NCI-H82 (cell line): ENCODE measurements at places on chromosomes 3 and 15.

DNA sequence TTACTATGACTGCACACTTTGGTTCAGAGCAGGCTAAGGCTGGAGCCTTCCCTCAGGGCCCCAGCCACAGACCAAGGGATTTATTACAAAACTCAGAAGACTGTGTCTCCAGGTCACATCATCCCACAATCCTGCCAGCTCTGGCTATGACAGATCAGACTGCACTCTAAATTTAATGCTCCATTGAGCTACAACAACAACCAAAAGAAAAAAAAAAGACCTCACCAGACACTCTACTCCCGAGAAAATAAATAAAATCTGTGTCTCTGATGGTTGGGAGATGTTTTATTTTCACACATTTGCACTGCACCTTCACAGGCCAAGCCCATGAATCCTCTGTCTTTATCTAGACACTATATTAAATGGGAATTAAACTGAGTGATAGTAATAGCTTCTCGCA lies 50.8 kb upstream of the CTNNB1 start:
- no peak for DNase-seq

DNA sequence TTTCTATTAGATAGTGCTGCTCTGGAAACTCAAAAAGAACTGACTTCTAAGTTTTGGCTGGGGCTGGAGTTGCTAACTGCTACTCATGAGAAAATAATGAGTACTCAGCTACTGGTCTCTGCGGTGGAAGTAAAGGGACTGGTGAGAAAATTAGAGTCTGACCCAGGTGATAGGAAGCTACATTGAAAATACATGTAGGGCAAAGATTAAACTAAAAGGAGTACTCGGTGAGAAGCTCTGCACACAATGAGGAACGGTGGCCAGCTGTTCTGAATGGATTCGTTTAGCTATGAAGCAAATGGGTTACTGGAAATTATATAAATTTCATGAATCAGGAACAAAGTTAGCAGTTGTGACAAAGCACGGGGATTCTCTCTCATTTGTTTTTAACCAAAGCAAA lies 512.9 kb upstream of the SGO1 start:
- no peak for DNase-seq

- no peak for DNase-seq
Observed at GRCh38 chr15:75350601-75351361, 3.9 kb downstream of the NEIL1 start.

- no peak for DNase-seq
Observed at GRCh38 chr3:82259994-82260393, 498.5 kb upstream of the GBE1 start.

DNA sequence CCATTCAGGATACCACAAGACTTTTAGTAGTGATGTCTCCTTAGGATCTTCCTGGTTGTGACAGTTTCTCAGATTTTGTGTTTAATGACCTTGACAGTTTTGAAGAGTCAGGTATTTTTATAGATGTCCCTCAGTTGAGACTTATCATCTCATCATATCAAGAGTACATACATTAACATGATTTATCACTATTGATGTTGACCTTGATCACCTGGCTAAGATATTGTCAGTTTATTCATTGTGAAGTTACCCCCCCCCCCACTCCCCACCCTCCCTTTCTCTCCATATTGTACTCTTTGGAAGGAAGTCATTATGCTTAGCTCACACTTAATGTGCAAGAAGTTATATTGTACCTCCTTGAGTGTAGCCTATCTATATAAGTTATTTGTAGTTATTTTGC lies 42.9 kb downstream of the MGA start:
- DNase-seq: no peak

DNA sequence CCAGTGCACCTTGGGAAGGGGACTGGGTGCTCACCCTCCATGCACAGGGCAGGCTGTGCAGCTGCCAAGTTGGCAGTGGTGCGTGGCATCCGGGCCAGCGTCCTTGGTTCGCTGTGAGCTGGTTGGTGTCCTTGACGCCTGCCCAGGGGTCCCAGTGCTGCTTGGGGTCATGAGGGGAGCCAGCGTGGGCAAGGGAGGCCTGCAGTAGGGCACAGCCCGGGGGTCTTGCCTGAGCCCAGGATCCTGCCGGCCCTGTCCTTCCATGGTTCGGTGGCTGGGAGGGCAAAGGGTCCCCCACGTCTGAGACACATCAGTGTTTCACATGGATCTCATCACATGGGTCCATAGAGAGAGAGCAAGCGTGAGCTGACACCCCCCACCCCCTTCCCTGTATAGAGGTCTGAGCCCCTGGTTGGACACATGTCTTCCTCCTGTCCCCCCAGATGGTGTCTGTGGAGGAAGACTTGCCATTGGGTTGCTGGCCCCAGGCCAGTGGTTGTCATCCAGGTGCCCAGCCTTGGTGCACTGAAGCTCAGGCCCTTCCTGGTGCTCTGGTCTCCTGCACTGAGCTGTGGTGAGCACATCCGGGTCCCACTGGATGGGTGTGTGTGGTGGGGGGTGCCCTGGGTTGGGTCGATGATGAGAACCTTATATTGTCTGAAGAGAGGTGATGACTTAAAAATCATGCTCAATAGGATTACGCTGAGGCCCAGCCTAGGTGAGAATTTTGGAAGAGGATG lies 232.3 kb downstream of the SNRPN start:
- DNase-seq: no peak

- DNase-seq: peak; percentile 93
Observed at GRCh38 chr3:192313605-192314004, 413.7 kb downstream of the FGF12 start.

GRCh38 chr3:124780356-124780755 lies 50.1 kb downstream of the UMPS start:
- no peak for DNase-seq

DNA sequence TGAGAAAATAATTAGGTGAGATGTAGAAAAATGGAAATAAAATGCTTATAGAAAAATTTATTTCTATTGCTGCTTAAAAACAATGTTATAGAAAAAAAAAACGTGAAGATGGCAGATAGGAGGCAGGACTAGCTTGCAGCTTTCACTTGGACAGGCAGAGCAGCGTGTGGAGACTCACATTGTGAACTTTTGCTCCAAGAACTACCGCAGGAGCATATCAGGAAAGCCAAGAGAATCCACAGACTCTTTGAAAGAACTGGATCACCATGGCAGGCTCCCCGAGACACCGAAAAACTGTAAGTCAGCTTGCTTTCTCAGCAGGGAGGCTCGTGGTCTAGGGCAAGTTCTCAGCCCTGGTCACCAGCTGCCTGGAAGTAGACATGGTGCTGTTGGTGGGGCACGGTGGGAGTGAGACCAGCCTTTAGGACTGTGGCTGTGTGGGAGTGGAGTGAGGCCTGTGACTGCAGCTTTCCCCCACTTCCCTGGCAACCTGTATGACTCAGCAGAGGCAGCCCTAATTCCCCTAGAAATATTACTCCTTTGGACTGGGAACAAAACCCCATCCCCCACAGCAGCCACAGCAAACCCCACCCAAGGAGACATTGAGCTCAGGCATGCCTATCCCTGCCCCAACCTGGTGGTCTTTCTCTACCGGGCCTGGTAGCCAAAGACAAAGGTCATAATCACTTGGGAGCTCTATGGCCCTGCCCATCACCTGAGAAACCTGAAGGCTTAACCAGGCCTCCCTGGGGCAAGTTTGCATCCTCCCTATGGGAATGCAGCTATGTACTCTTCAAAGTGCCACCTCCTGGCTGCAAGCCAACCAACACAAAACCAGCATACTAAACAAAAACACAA lies 22.8 kb downstream of the STRIT1 start:
- DNase-seq: no peak

DNA sequence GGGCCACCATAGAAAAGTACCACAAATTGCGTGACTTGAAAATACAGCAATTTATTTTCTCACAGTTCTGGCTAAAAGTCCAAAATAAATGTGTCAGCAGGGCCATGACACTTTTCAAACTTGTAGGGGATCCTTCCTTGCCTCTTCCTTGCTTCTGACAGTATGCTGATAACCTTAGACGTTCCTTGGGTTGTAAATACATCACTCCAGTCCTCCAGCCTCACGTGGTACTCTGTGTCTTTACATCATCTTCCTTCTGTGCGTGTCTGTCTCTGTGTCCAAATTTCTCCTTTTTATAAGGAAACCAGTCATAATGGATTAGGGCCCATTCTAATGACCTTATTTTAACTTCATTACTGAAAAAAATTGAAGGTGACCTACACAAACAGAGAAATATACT lies 7.4 kb downstream of the RNF168 start:
- no peak for DNase-seq

- no peak for DNase-seq
Observed at GRCh38 chr3:114649331-114649730, 355.5 kb downstream of the TIGIT start.

DNA sequence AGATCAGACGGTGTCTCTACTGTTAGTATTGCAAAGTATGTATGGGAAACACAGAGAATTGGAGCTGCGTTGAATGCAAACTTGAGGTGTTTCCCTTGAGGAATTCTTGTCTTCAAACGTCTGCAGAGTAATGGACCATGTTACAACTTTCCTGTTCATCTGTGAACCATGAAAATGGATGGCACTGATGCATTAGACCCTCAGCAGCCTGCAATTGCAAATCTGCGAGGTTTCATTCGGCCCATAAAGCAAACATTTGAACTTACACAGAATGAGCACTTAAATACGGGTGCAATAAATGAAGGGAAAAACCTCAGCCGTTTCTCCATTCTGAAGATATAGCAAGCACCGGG lies 49.7 kb downstream of the LRRN1 start:
- no peak for DNase-seq

DNA sequence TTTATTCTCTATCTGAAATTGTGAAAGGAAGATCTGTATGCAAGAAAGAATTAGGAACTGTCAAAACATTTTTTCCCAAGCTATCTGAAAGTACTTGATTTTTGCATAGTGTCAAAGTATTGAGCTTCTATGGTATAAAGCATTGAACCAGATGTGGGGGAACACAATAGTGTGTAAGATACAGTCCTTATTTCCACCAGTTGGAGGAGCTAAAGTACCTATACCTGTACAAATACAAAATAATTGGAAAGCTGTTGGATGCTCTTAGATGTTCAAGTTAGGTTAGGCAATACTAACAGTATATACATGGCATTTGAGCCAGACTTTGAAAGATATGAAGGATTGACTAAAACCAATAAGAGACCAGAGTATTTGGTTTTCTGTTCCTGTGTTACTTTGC lies 148.4 kb downstream of the B3GALNT1 start:
- peak; percentile 16 for DNase-seq

- DNase-seq: no peak
Observed at GRCh38 chr3:193761969-193762368, 169.0 kb downstream of the OPA1 start.

DNA sequence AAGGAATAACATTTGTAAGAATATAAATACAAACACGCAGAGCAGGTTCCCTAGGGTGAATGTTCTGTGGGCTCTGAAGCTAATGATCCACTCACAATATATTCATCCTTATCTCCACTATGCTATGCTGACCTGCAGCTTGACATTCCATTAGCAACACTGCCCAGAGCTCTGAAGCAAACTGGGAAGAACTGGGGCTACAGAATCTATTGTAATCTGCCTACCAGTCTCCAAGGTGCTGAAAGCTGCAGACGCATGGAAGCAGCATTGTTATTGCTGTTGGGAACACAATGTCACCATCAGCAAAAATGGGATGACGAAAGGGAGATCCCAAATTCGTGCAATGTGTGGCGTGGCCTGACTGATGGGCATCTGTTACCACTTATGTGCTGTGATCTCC lies 316.7 kb upstream of the RORA start:
- DNase-seq: no peak

GRCh38 chr3:151198849-151199248 lies 4.2 kb downstream of the GPR171 start:
- DNase-seq: no peak

GRCh38 chr3:185365291-185366073 lies 2.5 kb downstream of the MAP3K13 start:
- DNase-seq: peak; percentile 54

DNA sequence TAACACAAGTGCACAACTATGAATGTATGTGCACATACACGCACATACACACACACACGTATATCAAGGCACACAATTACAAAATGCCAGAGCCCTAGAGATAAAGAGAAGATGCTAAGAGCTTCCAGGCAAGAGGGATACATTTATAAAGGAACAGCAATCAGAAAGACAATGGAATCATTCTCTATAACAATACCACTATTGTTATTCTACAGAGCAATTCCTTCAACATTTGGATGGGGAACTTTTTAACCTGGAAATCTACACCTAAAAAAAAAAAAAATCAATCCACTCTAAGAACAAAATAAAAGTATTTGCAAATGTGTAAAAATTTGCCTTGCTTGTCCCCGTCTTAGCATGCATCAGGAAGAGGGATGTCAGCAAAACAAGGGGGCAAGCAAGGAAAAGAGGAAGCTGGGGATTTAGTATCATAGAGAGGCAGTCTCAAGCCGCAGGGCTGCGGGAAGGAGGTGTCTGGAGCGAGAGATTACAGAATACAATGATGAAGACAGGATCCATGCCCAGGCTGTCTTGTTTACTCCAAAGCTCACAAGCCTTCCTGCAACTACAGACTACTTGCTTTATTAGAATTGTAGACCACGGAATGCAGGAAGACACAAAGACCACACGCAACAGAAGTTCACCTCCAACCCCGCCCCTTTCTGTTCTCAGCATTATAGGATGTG lies 220.2 kb downstream of the NTRK3 start:
- no peak for DNase-seq

GRCh38 chr3:194939949-194940770 lies 254.5 kb downstream of the FAM43A start:
- no peak for DNase-seq

GRCh38 chr15:49898097-49898496 lies 220.9 kb downstream of the ATP8B4 start:
- no peak for DNase-seq

GRCh38 chr15:92924216-92924615 lies 24.1 kb downstream of the CHD2 start:
- no peak for DNase-seq

- DNase-seq: no peak
Observed at GRCh38 chr3:45227946-45228345, 1.9 kb upstream of the TMEM158 start.

DNA sequence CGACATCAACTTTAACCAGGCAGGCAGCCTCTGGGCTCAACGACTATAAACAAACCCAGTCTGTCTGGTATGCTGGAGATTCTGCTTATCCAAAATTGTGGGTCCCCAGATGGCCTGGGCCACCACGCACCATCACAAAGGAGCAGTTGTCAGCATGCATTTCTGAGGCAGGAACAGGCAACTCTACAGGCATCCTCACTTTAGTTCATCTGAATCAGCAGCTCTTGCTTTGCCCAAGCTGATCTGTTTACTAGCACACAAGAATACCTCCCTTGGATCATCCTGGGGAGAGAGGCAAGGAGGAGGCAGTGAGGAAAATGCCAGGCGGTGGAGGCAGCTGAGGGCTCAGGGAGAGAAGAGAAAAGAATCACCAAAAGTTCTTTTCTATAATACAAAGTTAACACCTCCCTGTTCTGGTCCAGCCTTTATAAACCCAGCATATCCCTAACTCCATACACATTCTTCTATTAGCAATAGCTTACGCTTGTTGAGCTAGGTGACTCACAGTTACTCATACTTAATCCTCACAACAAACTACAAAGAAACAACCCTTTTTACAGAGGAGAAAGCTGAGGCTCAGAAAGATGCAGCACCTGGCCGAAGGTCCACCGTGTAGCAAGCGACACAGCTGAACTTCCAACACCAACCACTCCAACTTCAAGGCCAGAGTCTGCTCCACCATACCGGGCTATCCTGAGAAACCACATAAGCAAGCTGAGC lies 33.6 kb downstream of the ZDHHC3 start:
- DNase-seq: no peak
